Osteoblast (primary cell): ENCODE measurements at places on chromosomes 13 and 19. TPM values are rescaled to one million over a fixed set of nuclear protein-coding genes. Genes with fewer than 3 reads are reported as not detected.

DNA sequence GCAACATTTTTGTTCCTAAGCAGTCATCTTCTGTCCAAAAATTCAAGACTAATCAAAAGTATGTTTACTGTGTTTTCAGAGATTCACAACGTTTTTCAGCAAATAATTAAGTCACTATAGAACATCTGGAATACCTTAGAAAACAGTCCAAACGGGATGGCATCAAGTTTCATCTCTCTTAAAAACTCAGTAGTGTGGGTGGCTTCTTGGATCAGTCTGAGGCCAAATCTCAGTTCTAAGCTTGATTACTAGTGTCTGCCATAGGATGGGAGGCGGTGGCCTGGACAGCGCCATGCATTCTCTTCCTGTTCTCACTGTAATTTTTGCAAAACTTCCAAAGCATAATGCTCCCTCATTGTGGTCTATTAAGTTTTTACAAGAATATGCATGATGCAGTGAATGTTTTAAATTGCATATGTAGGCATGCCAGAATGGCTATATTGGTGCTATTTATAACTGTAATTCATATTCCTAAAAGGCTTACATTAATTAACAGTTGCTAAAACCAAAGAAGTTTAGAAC is 37.1 kb downstream of the ANKRD10 start:
- no peak for DNase-seq

DNA sequence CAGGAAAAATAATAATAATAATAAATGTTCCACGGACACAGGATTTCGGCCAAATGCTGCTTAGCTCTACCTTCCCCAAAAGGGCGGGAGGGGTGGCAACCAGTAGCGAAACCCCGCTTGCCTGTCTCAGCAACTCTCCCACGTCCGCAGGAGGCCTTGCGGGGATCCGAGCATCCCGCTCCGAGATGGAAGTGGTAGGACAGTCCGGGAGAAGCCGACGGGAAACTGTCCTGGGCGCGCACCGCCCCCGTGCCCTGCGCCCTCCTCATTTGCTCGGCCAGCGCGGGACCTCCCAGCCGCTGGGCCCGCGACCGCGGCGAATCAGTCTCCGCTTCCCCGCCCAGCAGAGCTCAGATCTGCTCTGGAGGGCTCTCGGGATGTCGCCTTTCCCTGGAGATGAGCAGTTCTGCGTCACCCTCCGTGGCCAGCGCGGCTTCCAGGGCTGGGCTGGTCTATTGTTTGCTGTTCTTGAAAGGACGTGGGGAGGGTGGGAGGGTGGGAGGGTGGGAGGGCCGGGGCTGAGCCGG is 48.9 kb upstream of the PABPC3 start:
- peak; percentile 67 for DNase-seq

GRCh38 chr13:65882810-65883209 is 1347.3 kb downstream of the PCDH9 start:
- peak; percentile 34 for DNase-seq

DNA sequence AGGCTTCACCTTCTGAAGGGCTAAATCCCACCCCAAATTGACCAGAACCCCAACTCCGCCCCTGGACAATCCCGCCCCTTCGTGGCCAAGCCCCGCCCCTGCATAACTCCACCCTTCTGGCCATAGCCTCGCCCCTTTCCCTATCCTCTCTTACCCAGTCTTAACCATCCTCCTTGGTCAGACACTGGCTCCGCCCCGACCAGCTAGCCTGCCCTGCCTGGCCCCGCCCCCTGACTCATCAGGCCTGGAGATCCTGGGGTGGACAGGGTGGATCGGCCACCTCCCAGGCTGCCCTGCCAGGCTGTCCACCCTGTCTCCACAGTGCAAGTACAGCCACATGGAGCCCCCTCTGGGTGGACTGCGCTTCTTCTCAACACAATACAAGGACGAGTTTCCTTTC is 8.0 kb upstream of the ZNF358 start:
- DNase-seq: peak; percentile 98

- DNase-seq: no peak
Observed at GRCh38 chr13:62115831-62116230, 700.2 kb upstream of the PCDH20 start.

DNA sequence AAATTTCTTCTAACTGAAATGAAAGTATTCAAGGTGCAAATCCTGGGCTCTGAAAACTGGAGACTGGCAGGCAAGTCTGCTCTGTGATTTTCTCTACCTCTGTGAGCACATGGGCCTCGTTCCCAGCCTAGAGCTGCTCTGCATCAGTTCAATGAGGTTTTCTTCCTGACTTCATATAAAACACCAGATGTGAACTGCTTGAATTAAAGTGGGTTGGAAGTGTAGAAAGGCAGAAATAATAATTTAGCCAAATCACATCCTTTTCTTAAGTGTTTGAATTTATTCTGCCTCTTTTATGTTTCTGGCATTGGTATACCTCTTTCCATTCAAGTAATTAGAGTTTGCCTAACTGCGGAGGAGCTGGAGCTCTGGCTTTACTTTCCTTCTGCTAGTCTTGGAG is 540.8 kb downstream of the OLFM4 start:
- DNase-seq: no peak

DNA sequence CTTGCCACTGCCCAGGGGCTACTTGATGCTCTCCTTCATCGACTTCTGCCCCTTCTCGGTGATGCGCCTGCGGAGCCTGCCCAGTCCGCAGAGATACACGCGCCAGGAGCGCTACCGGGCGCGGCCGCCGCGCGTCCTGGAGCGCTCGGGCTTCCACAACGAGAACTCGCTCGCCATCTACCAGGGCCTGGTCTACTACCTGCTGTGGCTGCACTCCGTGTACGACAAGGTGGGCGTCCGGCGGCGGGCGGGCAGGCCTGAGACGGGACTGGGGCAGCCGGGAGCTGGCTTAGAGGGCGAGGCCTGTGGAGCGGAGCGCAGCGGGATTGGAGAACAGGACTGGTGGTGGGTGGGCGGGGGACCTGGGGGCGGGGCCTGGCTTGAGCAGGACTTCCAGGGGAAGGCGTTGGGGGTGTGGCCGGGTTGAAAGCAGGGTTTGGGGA is 12.7 kb upstream of the PSMD8 start:
- peak; percentile 98 for DNase-seq

DNA sequence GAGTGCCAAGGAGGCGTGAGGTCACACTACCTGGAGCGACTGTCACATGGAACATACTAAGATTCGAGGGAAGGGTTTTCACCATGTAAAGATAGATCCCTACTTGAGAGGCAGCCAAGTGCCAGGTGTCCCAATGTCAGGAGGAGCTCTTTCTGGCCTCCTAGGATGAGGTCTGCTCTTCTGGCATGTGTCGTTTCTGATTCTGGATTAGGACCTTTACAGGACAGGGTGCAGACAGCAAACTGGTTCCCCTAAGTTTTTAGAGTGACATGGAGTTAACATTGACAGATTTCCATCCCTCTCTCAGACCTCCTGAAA is 75.3 kb downstream of the ZNF536 start:
- no peak for DNase-seq

DNA sequence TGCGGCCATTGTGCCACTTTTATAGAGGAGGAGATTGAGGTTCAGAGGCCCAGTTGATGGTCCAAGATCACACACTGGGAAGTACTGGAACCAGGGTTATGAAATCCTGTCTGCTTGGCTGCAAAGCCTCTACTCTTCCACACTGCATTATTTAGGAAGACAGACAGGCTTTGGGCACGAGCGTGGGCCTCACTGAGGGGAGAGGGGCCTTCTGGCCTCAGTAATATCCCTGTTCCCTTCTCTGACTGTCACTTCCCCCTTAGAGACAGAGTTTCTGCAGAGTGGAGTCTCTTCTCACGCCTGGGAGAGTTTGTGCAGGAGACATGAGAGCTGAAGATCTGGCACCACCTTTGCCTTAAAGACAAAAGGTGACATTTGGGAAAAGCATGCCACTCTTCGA is 49.0 kb upstream of the PNMA8B start:
- no peak for DNase-seq

- DNase-seq: peak; percentile 86
Observed at GRCh38 chr13:28325022-28325421, 169.9 kb downstream of the FLT1 start.

GRCh38 chr13:49214917-49215376 is 5.2 kb upstream of the MLNR start:
- DNase-seq: no peak

DNA sequence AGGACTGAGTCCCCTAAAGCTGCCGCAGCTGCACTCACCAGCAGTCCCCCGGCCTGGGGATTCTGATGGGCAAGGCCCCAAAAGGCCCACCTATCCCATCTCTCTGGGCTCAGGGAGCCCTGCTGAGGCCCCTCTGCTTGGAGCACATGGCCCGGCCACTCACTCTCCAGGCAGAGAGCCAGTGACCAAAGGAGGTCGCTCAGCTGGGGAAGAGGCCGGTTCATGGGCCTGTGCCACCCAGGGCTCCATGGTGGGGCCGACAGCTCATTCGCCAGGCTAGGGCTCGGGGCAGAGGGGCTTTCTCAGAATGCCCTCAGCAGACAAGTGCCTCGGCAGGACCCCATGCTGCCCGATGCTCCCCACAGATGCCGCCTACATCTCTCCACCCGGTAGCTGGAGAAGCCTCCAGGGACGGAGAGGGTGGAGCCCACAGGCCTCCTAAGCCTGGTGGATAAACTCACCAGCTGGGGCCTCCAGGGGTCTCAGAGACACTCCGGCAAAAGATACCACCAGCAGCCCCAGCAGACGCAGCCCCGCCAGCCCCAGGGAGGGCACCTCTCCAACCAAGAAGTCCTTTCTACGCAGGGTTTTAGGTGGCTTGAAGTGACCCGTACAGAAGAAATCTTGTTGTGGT is 54.4 kb downstream of the MLLT1 start:
- DNase-seq: peak; percentile 80

DNA sequence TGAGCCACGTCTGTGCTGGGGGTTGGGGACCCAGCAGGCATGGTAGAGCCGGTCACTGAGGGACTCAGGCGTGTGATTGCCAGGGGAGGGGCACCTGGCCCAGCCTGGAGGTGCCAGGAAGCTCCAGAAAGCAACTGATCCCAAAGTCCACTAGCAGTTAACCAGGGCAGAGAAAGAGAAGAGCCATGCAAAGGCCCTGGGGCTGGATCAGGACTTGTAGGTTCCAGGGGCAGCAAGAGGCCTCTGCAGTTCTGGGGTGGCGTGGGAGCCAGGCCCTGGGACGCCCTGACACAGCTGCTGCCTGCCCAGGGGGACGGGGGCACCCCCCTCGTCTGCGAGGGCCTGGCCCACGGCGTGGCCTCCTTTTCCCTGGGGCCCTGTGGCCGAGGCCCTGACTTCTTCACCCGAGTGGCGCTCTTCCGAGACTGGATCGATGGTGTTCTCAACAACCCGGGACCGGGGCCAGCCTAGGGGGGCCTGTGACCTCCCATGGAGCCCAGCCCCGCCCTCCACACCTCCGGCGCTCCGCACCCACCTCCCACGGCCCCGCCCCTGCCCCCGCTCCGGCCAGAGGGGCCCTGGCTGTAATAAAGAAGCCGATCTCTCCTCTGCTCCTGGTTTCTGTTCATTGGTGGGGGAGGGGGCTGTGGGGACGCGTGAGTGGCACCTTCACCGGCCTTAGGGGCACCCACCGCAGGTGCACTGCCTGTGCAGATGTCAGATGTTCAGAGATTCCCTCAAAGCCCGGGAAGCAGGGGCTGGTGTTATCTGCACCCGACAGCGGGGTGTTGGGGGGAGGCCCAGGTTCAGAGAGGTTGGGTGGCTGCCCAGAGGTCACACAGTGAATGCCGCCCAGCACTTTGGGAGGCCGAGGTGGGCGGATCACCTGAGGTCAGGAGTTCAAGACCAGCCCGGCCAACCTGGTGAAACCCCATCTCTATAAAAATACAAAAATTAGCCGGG is 4.1 kb downstream of the AZU1 start:
- no peak for DNase-seq

- peak; percentile 30 for DNase-seq
Observed at GRCh38 chr13:43730642-43731041, 56.1 kb downstream of the ENOX1 start.

DNA sequence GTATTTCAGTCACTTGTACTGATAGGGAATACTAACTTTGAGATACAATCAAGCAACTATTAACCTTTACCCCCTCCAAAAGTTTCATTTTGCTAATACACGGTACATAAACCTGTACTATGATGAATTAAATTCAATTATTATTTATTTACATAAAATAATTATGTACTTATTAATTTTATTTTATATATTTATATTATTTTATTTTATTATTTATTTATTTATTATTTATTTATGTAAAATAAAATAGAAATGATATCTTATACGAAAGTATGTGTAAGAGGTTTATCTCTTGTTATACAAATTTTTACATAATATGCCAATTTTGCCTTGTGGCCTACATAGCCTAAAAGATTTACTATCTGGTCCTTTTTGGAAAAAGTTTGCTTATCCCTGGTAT is 564.3 kb downstream of the SLITRK5 start:
- DNase-seq: no peak

DNA sequence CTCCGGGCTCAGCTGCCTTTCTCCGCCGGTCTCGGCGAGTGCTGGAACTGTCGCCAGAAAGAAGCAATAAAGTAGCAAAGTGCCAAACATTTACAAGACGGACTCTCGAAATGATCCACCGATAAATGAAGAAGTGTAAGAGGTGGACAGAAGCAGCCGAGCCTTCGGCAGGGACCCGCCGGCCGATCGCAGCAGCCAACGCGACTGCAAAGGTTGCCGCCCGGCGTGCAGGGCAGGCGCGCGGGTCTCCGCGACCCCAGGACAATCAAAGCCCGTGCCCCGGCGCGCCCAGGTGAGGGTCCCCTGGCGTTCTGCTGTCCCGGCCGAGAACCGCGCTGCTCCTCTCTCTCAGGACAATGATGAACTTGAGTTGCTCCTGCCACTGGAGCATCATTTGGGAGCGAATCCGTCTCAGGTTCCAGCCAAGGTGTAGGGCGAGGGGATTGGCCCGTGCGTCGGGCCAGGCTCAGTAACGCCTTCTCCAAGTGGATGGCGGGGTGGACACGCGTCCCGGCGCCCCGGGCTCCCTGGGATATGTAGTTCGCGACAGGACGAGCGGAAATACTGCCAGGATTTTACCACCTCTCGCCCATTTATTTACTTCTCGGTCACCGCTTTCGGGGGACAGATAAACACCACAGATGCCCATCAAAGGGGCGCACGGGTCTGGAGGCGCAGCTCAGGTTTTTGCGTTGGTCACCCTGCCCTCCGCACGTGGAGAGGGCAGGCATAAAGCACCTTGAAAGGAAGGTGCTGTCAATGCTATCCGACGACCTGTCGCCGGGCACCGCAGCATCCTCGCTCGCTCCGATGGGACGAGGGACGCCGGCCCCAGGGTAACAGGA is at the start of the genes BIVM and POGLUT2:
Gene BIVM, plus strand, starts transcription at position 539 of the 845 bp plus-strand sequence. CDS start 8,149 bp downstream, outside the sequence.
Gene POGLUT2, minus strand, starts transcription at position 396 of the 845 bp plus-strand sequence. Its CDS starts 306 bp downstream, at position 90.
- DNase-seq: peak; percentile 99

GRCh38 chr13:67643516-67644055 is 413.4 kb upstream of the PCDH9 start:
- DNase-seq: no peak

The DZIP1 gene
- 33.9 and 34.0 TPM in 2 replicates for total RNA-seq

The LGI4 gene
- total RNA-seq: 0.59 and 0.72 TPM in 2 replicates

The ZNF726 gene
- 1.8 and 2.1 TPM in 2 replicates for total RNA-seq

The TMEM238 gene
- total RNA-seq: 0.29 TPM in 1 of 2 replicates, not detected in the other

The DAZAP1 gene
- total RNA-seq: 40.9 and 44.5 TPM in 2 replicates

The CNN2 gene
- total RNA-seq: 537 and 594 TPM in 2 replicates

The THSD8 gene
- total RNA-seq: 0.29 TPM in 1 of 2 replicates, not detected in the other

The MAP4K1 gene
- total RNA-seq: under 0.01 and 0.72 TPM in 2 replicates

The KLF2 gene
- total RNA-seq: 11.2 and 16.6 TPM in 2 replicates

The WDR88 gene
- total RNA-seq: not detected in 2 replicates
